Suppressor macrophage treated with lipopolysaccharide for 1 hour (primary cell): ENCODE measurements at places on chromosomes 2 and 18.

DNA sequence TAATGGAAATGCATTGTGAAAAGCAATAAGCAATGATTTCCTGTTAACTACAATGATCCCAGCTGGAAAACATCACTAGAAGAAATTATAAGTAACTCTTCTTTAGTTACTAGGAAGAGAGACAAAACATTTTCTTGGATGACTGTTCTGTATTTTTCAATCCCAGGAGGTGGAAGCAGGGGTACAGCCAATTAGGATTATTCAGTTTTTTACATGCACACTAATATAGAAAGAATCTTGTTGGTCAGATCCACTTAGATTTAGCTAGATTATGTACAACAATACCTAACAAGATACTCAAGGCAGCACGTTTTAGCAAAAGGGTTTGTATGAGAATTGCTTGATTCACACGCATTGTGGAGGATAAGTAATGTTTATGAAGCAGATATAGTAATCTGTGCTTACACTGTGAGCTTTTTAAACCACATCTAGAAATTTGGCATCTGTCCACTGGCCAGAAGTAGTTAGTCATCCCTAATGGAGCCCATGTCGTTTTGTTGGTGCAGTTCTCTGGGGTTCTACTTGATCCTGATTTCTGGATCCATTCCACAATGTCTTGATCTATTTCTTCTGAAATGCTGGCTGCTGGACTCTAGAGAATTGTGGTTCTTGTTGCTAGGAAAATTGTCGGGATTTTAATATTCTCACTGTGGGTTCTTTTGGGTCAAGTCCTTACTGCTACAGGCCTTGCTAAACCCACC lies 199.7 kb downstream of the ADCYAP1 start:
- DNase-seq, result no peak

- DNase-seq, result peak; percentile 64
These were observed 1.6 kb downstream of the SPRED2 start for GRCh38 chr2:65430603-65431420.

GRCh38 chr2:142877216-142877838 lies at the start of gene KYNU:
Gene KYNU (plus strand): TSS chr2:142877664. CDS start chr2:142885368, 7,704 bp downstream.
- DNase-seq, result peak; percentile 91

GRCh38 chr18:34299828-34300227 lies 75.1 kb upstream of the NOL4 start:
- DNase-seq, result no peak

DNA sequence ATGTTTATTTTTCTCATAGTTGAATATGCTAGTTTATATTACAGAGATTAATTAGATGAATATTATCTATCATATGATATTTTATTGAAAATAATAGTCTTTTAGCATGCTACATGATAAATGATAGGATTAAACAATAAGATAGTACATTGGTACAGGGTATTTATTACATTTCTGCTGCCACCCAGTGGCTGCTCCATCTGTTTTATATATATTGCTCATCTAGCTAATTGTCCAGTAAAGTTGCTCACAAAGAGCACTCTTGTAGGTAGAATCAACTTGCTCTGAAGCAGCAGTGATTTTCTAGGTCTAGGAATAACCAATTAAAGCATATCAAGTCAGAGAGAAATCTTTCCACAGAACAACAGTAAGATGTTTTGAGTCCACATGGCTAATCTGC lies 183.3 kb downstream of the ASXL3 start:
- no peak for DNase-seq

DNA sequence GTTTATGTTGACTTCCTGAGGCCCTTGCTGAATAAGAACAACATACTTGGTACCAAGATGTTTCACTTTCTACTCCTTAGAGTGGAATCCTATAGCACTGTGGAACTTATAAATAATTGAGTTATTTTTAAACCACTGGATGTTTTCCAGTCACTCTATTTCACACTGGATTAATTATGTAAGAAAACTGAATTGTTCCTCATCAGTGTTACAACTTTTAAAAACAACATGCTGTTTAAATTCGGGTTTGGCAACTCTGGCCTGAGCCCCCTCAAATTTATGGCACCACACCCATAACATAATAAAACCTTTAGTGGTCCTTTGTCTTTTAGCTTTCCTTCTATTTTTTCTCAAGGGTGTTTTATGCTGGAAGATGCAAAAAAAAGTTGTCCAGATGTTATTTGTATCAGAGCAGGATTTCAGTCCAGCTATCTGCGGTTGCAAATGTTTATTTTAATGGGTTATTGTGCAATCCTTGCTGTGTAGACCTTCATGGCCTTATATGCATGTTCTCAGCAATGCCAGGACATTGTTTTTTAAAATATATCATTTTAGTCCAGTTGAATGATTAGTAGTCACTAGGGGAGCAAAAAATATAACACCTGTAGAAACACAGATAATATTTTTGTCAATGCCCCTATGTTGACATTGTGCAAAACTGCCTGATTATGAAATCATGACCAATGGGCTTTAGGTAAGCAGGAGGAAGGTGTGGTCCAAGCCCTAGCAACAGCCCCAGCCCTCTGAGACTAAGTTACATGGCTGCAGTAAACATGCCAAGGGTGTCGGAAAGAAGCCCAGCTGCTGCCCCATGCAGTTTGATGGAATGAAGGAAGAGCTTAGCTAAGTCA lies 638.0 kb upstream of the ZEB2 start:
- no peak for DNase-seq

GRCh38 chr2:129139380-129139779 lies 820.7 kb upstream of the HS6ST1 start:
- no peak for DNase-seq

- peak; percentile 1 for DNase-seq
These were observed 599.2 kb downstream of the NR4A2 start for GRCh38 chr2:155733091-155733853.

DNA sequence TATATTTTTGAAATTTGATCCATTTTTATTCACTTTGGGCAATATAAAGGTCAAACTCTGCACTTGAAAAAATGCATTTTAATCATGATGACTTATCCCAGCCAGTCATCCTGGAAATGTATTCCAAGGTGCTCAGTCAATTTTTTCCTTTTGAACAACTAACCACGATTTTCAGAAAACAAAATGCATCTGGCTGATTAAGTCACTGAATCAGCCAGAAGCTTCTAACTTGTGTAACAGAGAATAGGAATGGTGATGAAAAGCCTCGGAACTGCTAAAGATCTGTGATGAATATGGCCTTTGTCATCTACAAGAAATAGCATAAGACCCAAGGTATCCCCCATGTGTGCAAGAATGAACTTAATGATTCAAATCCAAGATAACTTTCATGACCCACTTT lies 572.7 kb downstream of the EPHA4 start:
- DNase-seq, result no peak

GRCh38 chr2:235557903-235558302 lies 64.1 kb downstream of the AGAP1 start:
- no peak for DNase-seq

GRCh38 chr2:240725266-240725665 lies 33.6 kb downstream of the AQP12A start:
- no peak for DNase-seq

DNA sequence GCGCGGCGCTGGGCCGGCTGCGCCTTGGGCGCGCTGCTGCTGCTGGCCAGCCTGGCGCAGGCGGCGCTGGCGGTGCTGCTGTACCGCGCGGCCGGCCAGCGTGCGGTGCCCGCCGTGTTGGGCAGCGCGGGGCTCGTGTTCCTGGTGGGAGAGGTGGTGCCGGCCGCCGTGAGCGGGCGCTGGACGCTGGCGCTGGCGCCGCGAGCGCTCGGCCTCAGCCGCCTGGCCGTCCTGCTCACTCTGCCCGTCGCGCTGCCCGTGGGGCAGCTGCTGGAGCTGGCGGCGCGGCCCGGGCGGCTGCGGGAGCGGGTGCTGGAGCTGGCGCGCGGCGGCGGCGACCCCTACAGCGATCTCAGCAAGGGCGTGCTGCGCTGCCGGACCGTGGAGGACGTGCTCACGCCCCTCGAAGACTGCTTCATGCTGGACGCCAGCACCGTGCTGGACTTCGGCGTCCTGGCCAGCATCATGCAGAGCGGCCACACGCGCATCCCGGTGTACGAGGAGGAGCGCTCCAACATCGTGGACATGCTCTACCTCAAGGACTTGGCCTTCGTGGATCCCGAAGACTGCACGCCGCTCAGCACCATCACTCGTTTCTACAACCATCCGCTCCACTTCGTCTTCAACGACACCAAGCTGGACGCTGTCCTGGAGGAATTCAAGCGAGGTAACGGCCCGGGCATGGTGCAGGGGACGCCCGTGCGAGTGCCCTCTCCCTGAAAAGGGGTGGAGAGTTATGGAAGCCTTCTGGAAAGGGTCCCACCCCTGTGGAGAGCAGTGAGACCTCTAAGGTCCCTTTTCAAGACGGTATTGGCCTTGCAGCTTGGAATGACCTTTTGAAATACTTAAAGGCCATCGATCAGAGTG lies 1.0 kb downstream of the CNNM3 start:
- DNase-seq, result peak; percentile 40

DNA sequence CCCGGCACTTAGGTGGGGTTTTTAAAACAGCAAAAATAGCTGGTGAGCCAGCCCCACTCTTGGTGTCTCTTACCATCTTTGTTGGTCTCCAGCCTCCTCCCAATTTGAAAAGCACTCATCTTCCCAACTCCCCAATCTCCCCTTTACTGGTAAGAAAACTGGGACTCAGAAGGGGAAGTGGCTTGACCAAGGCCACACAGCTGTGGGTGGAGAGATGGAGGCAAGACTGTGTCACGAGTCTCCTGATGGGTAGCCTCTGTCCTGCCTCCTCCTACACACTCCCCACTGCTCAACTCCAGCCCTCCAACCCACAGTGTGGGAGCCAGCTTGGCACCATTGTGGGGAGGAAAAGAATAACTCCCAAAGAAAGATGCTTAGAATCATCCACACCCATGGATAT lies 140.4 kb downstream of the SMAD2 start:
- peak; percentile 66 for DNase-seq

DNA sequence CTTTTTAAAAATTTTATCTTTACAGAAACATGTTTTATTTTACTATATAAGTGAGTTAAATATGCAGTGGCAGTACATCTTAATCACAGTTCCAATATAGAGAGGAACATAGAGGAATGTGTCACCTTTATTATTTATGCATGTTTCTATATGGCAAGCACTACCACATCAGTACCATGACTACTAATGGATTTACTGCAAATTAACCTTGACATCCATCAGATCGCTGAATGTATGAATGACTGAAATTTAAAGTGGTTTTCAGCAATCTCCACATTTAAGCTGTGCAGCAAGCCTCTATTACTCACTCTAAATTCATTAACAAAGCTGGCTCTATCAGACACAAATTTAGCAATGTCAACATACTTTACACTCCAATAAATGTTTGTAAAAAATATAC lies 790.6 kb downstream of the NRXN1 start:
- DNase-seq, result no peak

- DNase-seq, result no peak
These were observed 364.1 kb downstream of the SS18 start for GRCh38 chr18:25726298-25726697.

DNA sequence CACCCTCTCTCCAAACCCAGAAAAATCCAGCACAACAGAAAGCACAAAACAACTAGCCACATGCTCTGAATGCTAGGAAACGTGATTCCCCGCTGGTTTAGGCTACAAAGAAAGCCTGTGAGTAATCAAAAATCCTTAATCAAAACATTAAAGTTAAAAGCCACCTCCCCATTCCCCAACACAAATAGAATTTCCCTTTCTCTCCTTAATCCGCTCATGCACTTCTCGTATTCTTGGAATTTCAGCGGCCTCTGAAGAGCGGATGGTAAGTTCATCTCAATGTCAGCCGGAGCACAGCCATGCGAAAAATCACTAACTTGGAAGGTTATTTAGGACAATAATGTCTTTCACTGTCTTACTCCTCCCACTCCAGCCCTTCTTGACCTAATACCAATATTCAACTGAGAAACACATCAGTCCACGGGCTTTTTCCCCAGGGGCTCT lies 126.7 kb downstream of the OSBPL1A start:
- peak; percentile 3 for DNase-seq

DNA sequence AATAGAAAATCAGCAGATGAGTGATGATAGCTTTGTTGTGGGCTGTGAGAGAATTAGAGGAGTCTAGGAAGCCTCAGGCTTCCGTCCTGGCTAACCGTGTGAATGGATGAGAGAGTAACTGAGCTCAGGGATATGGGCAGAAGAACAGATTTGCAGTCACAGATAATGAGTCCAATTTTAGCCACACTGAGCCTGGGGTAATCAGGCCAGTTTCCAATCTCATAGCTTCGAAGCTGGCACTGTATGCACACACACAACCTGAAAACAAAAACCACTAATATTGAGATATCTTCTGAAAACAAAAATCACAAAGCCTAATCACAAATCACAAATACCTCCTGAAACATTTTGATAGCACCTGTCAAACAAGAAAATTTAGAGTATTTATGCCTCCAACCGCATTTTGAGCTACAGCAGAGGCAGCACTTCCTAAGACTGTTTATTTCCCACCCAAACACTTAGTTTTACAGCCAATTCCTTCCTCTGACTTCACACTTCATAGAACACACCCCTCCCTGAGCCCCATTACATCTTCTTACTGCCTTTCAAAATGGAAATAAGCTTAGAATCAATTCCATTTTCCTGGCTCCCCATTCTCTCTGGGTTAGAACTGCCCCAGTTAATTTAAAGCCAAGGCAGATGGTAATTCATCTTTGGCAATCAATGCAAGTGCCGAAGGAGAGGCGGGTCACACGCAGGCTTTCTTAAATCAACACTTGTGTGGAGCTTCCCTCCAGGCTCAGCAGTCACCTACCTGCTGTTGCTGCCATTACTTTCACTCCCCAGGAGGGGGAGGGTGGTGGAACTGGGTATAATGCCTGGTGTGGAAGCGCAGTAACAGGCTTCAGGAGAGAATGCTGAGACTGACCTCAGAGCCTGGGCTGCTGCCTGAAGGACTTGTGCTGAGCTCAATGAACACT lies 18.9 kb downstream of the TTR start:
- DNase-seq, result no peak

- DNase-seq, result no peak
These were observed 182.2 kb upstream of the EPAS1 start for GRCh38 chr2:46114996-46115395.

GRCh38 chr2:176039375-176039774 lies 37.3 kb upstream of the LNPK start:
- DNase-seq, result peak; percentile 38

- peak; percentile 61 for DNase-seq
These were observed 884 bp downstream of the HES6 start for GRCh38 chr2:238238766-238239542.

GRCh38 chr2:19274439-19274838 lies 84.0 kb downstream of the OSR1 start:
- DNase-seq, result no peak

- no peak for DNase-seq
These were observed 39.5 kb upstream of the LHCGR start for GRCh38 chr2:48795065-48795464.

- no peak for DNase-seq
These were observed 56.3 kb upstream of the MCFD2 start for GRCh38 chr2:46971929-46972328.

DNA sequence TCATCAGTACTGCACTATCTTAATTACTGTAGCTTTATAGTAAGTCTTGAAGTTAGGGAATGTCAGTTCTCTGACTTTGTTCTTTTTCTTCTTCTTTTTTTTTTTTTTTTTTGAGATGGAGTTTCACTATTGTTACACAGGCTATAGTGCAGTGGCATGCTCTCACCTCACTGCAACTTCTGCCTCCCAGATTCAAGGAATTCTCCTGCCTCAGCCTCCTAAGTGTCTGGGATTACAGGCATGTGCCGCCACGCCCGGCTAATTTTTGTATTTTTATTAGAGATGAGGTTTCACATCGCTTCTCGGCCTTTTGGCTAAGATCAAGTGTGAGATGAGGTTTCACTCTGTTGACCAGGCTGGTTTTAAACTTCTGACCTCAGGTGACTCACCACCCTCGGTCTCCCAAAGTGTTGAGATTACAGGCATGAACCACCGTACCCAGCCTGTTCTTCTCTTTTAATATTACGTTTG lies 41.9 kb upstream of the TANC1 start:
- no peak for DNase-seq
